Activated T-helper 2 cell treated with anti-CD3 and anti-CD28 coated beads, Interferon-gamma antibody, Interleukin-2, Interleukin-4, amounts not matched to agents 10 μg/mL and 5 μg/mL and 100 μg/mL, durations not matched to agents 14 hours and 24 hours and 36 hours (primary cell): ENCODE measurements at places on chromosomes 6 and 20.

DNA sequence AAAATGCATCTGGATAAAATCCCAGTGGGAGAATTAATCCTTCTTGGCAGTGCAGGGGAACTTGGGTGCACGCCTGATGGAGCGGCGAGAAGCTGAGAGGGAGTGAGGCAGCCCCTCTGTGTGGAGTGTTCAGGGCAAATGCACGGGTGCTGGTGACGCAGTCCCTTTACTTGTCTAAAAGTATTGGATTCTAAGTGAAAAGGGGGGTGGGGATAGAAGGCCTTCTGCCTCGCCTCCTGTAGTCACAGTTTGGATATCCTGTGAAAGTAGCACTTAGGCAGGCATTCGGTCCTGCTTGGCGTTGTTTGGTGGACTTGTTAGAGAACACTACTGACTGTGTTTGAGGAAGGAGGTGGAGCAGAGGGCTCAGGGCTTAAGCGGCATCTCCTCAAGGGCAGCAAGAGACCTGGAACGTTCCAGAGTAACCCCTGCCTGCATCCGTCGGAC, 39.3 kb downstream of the PHACTR3 start:
- no peak for DNase-seq
- no peaks in the 10 kb centered on the region for H3K4me1 ChIP-seq
- H3K4me3 ChIP-seq: no peak overlapping the region
- H3K27ac ChIP-seq: no peak overlapping the region

DNA sequence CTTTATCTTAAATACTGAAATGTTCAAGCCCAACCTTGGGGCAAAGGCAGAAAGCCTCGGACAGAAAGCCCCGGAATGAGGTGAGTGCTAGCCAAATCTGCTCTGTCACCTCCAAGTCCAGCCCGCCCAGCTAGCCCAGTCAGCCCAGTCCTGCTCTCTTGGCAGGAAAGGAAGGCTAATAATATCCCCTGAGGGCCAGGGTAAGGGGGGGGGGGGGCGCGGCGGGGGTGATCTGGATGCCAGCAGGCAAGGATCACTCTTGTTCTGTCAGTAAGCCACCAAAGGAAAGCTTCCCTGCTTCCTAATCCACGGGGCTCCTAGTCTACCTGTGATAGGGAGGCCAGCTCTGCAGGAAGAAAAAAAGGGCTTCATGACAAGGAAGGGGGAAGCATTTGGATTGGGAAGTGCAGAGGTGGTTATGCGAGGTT, 1.1 kb downstream of the NDRG3 start:
- H3K4me1 ChIP-seq: peaks cover 26% of the 10 kb centered on the region
- H3K4me3 ChIP-seq: peak overlapping the region; percentile 85
- H3K27me3 ChIP-seq: no peaks in the 10 kb centered on the region
- no peaks in the 10 kb centered on the region for H3K36me3 ChIP-seq
- no peak for DNase-seq
- H3K27ac ChIP-seq: no peak overlapping the region

GRCh38 chr6:68741501-68742386, 106.7 kb downstream of the ADGRB3 start:
- H3K4me1 ChIP-seq: peaks cover 4% of the 10 kb centered on the region
- no peak overlapping the region for H3K4me3 ChIP-seq
- DNase-seq: no peak
- no peaks in the 10 kb centered on the region for H3K27me3 ChIP-seq

- H3K27ac ChIP-seq: no peak overlapping the region
- H3K36me3 ChIP-seq: no peaks in the 10 kb centered on the region
- no peak for DNase-seq
These were observed 108.3 kb downstream of the CARMIL1 start for GRCh38 chr6:25387483-25387882.

GRCh38 chr6:1322156-1322555, 10.3 kb downstream of the FOXQ1 start:
- no peaks in the 10 kb centered on the region for H3K36me3 ChIP-seq
- no peaks in the 10 kb centered on the region for H3K4me1 ChIP-seq
- H3K27me3 ChIP-seq: peaks cover 24% of the 10 kb centered on the region

GRCh38 chr20:34369265-34369664, 6.2 kb downstream of the ITCH start:
- H3K27me3 ChIP-seq: no peaks in the 10 kb centered on the region
- peaks cover 43% of the 10 kb centered on the region for H3K4me1 ChIP-seq
- H3K4me3 ChIP-seq: no peak overlapping the region
- H3K27ac ChIP-seq: no peak overlapping the region

- no peaks in the 10 kb centered on the region for H3K27me3 ChIP-seq
- no peak overlapping the region for H3K27ac ChIP-seq
- H3K4me3 ChIP-seq: no peak overlapping the region
- H3K4me1 ChIP-seq: peaks cover 2% of the 10 kb centered on the region
- H3K36me3 ChIP-seq: no peaks in the 10 kb centered on the region
These were observed 30.0 kb downstream of the KCNG1 start for GRCh38 chr20:50992733-50993457.

DNA sequence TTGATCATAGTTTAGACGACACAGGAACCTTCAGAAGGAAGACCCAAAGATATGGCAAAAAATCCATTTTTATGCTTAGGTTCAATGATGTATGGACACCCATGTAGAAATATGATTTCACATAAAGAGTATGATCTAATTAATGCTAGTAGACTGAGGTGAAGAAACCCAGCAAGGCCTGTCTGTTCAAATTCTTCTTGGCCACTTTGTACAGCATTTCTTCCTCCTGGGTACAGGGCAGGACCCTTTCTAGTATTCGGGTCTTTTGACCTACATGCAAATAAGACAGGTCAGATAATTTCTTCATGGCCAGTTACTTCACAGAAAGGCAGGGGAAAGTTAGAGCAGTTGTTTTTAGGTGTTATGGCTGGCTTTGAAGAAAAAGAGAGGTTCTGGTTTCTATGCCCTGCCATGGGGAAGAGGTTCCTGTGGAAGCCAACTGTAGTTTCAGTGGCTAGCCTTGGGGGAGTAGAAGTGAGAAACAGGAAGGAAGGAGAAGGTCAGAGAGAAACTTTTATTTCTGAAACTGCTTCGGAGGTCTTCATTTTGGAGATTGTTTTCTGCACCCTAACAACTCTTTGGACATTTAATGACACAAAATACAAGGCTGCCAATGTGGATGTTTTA, 208.3 kb downstream of the PTPRK start:
- no peaks in the 10 kb centered on the region for H3K36me3 ChIP-seq
- no peak overlapping the region for H3K4me3 ChIP-seq
- peaks cover 18% of the 10 kb centered on the region for H3K4me1 ChIP-seq
- H3K27me3 ChIP-seq: no peaks in the 10 kb centered on the region

- H3K4me3 ChIP-seq: no peak overlapping the region
- no peak for DNase-seq
- H3K27ac ChIP-seq: no peak overlapping the region
- H3K4me1 ChIP-seq: peaks cover 2% of the 10 kb centered on the region
- H3K27me3 ChIP-seq: peaks cover 5% of the 10 kb centered on the region
These were observed 8.8 kb downstream of the TENT5A start for GRCh38 chr6:81743649-81744048.

DNA sequence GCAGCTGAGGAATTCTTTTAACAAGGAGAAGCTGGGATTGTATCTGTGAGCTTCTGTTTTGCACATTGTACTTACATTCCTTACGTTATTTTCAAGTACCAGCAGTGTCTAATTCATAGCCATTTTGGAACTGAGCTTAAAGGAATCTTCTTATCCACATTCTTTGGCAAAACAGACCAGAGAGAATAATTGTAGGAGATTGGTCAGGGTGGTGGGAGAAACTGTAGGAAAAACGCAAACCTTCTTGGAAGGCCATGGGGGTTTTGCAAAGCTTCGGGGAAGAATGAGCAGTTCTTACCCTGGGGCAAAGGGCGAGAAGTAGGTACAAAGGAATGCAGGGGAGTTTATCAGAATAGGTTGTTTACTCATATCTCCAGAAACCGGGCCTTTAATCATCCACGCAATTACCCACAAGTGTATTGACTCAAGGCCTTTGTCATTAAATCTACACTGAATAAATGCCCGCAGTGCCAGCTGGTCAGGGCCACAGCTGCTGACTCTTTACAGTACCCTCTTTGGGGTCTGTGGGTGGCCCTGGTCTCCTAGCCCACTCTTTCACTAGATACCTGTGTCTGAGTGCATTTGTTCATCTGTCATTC, 39.6 kb upstream of the SPTLC3 start:
- no peak for DNase-seq
- no peak overlapping the region for H3K4me3 ChIP-seq
- H3K27ac ChIP-seq: no peak overlapping the region

DNA sequence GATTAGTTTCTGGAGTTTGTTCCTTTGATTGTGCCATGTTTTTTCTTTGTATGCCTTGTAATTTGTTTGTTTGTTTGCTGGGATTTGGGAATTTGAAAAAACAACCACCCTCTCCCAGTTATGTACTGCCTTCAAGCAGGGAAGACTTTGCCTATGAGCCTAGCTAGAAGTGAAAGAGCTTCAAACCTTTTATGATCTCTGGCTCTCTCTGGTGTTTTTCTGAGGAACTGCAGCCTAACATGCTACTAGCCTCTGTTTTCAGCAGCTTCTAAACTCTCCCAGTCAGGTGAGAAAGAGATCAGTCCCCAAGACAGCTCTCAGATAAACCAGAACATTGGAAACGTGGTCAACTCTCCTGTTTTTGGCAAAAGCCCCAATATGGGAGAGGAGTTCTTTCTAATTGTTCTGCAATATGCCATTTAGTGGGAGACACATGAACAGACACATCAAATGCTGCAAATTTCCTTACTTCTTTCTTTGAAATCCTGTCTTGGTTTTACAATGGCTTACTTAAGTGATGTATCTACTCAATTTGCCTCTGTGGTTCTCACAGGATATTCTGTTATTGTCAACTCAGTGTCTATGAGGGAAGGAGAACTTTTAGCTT, 58.9 kb upstream of the SERINC1 start:
- H3K4me1 ChIP-seq: peaks cover 3% of the 10 kb centered on the region
- DNase-seq: peak; percentile 31
- peaks cover 23% of the 10 kb centered on the region for H3K27me3 ChIP-seq
- H3K27ac ChIP-seq: no peak overlapping the region
- H3K36me3 ChIP-seq: no peaks in the 10 kb centered on the region

GRCh38 chr20:17108896-17109295, 117.9 kb upstream of the PCSK2 start:
- DNase-seq: no peak
- H3K4me3 ChIP-seq: no peak overlapping the region
- no peaks in the 10 kb centered on the region for H3K36me3 ChIP-seq

GRCh38 chr20:53032478-53032932, 60.3 kb downstream of the TSHZ2 start:
- peaks cover 4% of the 10 kb centered on the region for H3K36me3 ChIP-seq
- no peak overlapping the region for H3K27ac ChIP-seq
- DNase-seq: no peak
- no peaks in the 10 kb centered on the region for H3K27me3 ChIP-seq
- no peak overlapping the region for H3K4me3 ChIP-seq
- H3K4me1 ChIP-seq: peaks cover 39% of the 10 kb centered on the region

DNA sequence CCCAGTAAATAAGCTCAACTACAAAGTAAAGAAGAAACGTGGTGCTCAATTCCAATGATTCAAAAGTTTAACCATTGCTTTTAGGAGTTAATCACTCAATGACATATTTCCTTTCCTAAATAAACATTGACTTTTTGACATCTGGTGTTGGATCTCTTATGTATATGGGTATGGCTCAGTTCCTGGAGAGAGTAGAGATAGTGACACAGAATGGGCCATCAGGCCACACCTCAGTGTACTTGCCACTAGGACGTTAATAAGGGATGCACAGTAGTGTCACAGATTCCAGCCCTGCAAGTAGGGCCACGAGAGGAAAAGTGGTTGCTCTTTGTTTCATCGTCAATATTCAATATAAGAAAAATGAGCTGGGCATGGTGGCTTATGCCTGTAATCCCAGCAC, 48.9 kb upstream of the TXNDC5 start:
- peaks cover 1% of the 10 kb centered on the region for H3K27me3 ChIP-seq
- no peak overlapping the region for H3K4me3 ChIP-seq
- H3K4me1 ChIP-seq: peaks cover 3% of the 10 kb centered on the region
- H3K36me3 ChIP-seq: no peaks in the 10 kb centered on the region

DNA sequence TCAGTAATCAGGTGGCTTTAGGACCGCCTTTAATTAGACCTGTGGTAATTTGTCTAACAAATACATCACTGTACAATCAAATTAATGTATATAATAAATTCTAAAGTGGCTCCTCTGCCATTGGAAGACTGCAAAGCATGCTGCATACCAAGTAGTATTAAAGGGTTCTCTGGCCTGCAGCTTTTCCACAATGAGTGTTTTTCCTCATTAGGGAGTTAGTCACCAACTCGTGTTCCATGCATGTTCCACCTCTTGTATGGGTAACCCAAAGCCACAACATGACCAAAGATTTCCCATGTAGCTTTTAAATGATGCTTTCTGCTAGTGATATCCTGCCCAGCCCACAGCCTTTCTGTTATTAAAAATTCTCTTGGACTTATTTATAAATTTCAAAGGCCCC, 218.7 kb downstream of the FUT9 start:
- no peaks in the 10 kb centered on the region for H3K4me1 ChIP-seq
- H3K4me3 ChIP-seq: no peak overlapping the region
- no peak for DNase-seq

DNA sequence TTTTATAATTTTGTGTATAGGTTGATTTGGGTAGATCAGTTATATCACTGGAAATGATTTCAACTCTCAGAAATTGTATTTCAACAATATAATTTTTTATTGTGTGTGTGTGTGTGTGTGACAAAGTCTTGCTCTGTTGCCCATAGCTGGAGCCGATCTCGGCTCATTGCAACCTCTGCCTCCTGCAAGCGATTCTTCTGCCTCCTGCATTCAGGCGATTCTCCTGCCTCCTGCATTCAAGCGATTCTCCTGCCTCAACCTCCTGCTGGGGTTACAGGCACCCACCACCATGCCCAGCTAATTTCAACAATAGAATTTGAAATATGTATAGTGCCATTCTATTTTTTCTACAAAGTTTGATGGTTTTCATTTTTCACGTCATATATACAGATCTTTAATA, 24.1 kb downstream of the AFDN start:
- peaks cover 33% of the 10 kb centered on the region for H3K27me3 ChIP-seq
- H3K36me3 ChIP-seq: no peaks in the 10 kb centered on the region
- H3K27ac ChIP-seq: no peak overlapping the region
- no peaks in the 10 kb centered on the region for H3K4me1 ChIP-seq

DNA sequence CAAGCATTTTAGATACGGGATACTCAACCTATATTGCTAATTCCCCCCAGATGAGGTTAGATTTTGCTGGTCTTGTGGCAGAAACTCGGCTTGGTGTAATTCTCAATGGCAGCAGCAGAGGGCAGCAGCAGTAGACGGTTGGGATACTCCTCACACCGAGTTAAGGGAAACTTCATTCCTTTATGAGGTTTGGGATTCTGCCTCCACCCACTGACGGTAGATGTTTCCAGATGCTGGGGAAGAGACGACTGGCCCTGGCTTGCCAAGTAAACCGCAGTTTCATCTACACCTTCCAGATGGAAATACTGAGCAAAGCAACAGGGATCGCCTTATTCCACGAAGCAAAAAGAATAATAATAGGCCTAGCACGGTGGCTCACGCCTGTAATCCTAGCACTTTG, 8.2 kb upstream of the TBC1D7 start:
- no peaks in the 10 kb centered on the region for H3K36me3 ChIP-seq
- peak; percentile 63 for DNase-seq
- no peak overlapping the region for H3K27ac ChIP-seq
- H3K4me1 ChIP-seq: peaks cover 31% of the 10 kb centered on the region
